GM06990 (cell line): ENCODE measurements at places on chromosomes 7 and 10.

DNA sequence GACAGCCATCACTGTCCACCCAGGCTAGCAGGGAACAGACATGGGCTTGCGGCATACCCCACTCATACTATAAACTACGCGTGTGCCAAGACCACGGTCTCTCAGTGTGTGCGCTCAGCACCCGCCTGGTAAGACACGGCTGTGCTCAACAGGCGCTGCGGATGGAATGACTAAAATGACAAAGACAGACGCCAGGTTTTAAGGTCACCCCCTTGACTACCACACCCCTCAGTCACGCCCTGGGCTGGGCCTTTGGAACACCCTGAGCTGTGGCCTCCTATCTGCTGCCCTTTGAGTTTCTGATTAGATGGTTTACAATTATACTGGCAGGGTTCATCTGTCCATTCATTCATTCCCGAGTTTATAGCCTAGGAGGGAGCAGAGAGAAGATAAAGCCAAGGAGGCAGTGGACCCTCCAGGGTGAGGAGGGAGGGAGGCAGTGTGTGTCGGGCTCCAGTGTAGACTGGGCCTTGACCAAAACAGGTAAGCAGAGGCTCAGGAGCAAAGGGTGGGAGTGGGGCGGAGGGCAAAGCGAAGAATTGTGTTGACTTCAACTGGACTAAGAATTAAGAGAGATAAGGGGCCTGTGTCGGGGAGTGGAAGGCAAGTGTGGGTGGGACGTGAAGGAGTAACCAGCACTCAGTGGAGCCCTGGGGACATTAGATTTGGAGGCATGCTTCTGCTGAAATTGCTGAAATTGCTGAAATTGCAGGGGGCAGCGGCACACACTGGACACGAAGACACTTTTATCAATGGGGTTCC lies 35.0 kb downstream of the TNS3 start:
- no peak for DNase-seq

DNA sequence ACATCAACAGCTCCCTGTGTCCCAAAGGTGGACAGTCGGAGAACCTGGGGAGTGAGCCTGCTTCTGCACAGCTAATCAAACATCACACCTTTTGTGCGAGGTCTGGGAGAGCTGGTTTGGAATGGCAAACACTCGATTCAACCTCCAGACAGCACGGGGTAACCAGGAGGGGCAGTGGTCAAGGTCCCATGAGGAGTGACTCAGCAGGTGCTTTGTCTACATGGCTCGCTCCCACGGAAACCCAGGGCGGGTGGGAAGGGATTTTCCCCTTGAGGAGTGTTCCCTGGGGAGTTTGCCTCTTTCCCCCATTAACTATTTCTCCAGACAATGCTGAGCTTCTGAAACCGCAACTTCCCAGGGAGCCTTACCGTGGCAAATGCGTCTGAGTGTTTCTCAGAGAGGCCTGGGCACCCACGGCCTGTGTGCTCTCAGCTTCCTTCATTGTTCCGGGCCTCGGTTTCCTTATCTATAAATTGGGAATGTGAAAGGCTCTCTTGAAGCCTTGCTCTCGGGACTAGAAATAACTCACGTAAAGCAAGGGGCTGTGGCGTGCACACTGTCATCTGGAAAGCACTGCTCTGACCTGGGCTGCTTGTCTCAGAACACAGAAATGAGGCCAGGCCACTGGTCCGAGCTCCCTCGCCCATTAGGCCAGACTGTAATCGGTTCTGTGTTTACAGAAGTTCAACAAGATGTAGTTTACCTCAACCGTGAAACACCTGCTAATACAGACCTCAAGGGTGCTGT lies 14.0 kb upstream of the GTPBP4 start:
- no peak for DNase-seq

DNA sequence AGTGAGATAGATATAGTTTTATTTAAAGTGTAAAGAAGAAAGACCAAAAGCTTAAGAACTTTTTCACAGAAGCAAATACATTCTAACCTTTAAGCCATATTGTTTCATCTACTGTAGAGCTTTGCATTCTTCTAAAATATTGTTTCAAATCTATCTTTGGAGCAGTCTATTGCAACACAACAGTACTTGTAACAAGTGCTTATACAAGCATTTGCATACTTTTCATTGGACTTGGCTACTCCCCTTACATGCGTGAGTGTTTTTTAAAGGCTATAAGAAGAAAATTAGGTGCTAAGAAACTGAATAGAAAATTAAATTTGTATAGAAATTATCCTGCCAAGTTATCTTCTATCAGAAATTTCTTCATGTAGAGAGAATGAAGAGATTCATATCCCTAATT lies 45.3 kb downstream of the SEMA3E start:
- DNase-seq: no peak

DNA sequence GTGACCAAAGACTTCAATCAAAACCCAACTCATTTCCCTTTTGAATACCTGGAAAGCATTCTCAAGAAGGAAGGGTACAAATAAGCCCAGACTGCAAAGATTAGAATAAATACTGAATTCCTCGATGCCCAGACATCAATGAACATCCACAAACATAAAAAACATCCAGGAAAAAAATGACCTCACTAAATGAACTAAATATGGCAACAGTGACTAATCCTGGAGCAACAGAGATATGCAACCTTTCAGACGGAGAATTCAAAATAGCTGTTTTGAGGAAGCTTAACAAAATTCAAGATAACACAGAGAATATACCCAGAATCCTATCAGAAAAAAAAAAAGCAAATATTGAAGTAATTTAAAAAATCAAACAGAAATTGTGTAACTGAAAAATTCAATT lies 43.2 kb downstream of the PCLO start:
- no peak for DNase-seq

GRCh38 chr7:124429923-124430322 lies 335.7 kb downstream of the GPR37 start:
- no peak for DNase-seq

- no peak for DNase-seq
Measured at GRCh38 chr7:57328457-57328856, 121.5 kb upstream of the ZNF716 start.

DNA sequence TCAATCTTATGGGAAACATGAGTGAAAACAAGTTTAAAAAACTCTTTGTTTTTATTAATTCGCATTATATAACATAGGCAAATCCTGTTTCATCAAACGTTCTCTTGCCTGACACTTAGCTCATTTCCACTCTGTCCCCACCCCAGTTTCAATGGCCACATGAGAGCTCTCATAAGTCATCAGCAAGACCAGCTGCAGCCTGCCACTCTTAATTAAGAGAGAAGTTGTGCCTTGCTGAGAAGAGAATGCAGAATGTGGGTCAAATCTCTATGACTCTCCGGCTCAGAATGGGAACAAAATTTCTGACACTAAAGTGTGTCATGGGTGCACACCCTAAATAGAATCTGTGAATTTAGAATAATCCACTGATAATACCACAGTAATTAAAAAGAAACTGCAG lies 39.6 kb downstream of the ASAH2 start:
- DNase-seq: no peak

- no peak for DNase-seq
Measured at GRCh38 chr7:99563650-99564049, 5.2 kb downstream of the ZNF655 start.

DNA sequence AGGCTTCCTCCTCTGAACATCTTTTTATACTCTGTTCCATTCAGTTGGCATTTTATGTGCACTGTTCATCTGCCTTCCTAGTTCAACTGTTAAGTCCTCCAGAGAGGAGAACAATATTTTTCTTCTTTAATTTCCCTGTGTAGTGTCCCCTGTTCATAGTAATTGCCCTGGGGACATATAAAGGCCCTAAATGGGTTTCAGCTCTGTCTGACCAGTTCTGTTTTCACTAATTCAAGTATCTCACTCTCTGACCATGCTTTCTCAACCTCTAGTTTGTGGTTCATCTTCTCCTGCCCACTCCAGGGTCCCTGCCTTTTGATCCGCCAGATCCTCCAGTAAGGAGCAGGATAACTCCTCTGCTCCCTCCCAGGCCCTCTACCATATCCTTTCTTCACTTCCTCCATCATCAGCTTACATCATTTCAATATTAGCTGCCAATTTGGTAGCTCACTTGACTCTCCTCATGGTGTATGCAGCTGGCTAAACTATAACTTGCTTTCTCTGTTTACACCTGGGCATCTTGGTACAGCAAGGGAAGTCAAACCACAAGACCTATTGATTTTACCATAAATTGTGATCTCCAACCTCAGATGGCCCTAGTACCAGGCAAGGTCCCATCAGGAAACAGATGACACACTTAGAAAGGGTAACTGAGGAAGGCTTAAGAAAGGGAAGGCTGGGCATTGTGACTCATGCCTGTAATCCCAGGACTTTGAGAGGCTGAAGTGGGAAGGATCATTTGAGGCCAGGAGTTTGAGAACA lies 17.7 kb upstream of the C10orf67 start:
- DNase-seq: no peak
